ENCODE measurements at places on chromosomes 2 and 18.

DNA sequence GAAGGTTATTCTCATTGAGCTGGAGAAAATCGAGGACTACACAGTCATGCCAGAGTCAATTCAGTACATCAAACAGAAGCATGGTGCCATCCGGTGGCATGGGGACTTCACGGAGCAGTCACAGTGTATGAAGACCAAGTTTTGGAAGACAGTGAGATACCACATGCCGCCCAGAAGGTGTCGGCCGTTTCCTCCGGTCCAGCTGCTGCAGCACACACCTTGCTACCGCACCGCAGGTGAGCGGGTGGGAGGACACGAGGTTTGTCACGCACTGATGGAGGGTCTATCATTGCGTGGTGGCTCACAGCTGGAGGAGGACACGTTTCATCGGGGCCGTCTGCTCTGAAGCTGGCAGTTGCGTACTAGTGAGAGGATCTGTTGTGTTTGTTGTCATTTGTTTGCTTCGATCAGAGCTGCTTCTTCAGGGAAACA, 48.2 kb downstream of the IL1RL2 start:
- H3K4me3 ChIP-seq, result no peak overlapping the region
- peaks cover 20% of the 10 kb centered on the region for H3K27me3 ChIP-seq
- peaks cover 13% of the 10 kb centered on the region for H3K4me1 ChIP-seq
- H3K27ac ChIP-seq, result no peak overlapping the region
- DNase-seq, result no peak

DNA sequence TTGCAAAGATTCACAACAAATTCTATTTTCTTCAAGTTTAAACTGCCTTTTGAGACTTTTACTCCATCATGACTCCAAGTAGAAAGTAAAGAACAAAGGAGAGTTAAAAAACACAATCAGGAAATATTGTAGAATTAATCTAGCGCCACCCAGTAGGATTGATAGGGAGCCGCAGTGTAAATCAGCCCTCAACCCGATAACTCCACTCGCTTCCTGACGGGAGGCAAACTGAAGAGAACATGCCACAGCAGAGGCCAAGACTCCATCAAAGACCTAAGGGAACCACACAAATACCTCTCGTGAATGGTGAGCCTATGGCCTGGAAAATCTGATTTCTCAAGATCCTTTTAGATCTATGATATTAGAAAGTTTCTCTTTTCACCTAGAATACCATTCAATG, 319.0 kb downstream of the STK39 start:
- no peak for DNase-seq
- H3K4me1 ChIP-seq, result no peaks in the 10 kb centered on the region
- no peaks in the 10 kb centered on the region for H3K27me3 ChIP-seq
- no peaks in the 10 kb centered on the region for H3K36me3 ChIP-seq
- no peak overlapping the region for H3K4me3 ChIP-seq

GRCh38 chr2:16623031-16623430, 42.6 kb downstream of the CYRIA start:
- peak overlapping the region; percentile 54 for H3K4me3 ChIP-seq
- peaks cover 72% of the 10 kb centered on the region for H3K4me1 ChIP-seq
- peaks cover 34% of the 10 kb centered on the region for H3K36me3 ChIP-seq
- H3K27ac ChIP-seq, result peak overlapping the region; percentile 82
- no peak for DNase-seq

- no peak overlapping the region for H3K4me3 ChIP-seq
- peak; percentile 4 for DNase-seq
- H3K4me1 ChIP-seq, result peaks cover 2% of the 10 kb centered on the region
- H3K27me3 ChIP-seq, result no peaks in the 10 kb centered on the region
Measured at GRCh38 chr2:105287692-105288091, 41.8 kb downstream of the TGFBRAP1 start.

- peak overlapping the region; percentile 76 for H3K4me3 ChIP-seq
- peak overlapping the region; percentile 99 for H3K27ac ChIP-seq
- DNase-seq, result peak; percentile 75
Measured at GRCh38 chr18:13566941-13567746, 159.2 kb downstream of the FAM210A start.

Measured in memory B cell (primary cell).